ENCODE measurements at places on chromosomes 5 and 9.

DNA sequence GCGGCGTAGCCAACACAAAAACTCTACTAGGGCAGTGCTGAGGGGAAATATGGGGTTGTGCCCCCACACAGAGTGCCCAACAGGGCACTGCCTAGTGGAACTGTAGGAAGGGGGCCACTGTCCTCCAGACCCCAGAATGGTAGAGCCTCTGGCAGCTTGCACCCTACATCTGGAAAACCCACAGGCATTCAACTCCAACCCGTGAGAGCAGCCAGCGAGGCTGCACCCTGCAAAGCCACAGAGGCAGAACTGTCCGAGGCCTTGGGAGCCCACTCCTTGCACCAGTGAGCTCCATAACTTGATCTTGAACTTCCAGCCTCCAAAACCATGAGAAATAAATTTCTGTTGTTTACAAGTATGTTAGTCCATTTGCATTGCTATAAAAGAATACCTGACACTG is 27.7 kb downstream of the GRAMD2B start:
- DNase-seq: no peak

GRCh38 chr5:143979044-143979690 is 167.2 kb downstream of the HMHB1 start:
- no peak for DNase-seq

- DNase-seq: no peak
These were observed 919.8 kb upstream of the EDIL3 start for GRCh38 chr5:85304524-85304923.

DNA sequence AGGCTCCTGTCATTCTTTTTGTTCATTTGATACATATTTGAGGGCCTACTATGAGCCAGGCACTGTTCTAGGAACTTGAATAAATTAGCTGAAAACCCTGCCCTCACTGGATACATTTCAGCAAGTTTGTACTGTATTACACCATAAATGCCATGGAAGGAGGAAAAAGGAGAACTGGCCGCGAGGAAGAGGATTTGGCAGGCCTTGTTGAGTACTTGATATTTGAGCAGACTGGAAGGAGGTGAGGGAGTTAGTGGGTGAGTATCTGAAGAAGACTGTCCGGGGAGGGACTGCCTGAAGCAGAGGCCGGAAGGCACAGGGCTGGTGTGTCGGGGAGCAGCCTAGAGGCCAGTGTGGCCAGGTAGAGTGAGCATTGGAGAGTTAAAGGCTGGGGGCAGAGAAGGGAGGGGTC is 4.5 kb downstream of the SNX30 start:
- no peak for DNase-seq

GRCh38 chr5:126694403-126694802 is 82.5 kb upstream of the LMNB1 start:
- no peak for DNase-seq

DNA sequence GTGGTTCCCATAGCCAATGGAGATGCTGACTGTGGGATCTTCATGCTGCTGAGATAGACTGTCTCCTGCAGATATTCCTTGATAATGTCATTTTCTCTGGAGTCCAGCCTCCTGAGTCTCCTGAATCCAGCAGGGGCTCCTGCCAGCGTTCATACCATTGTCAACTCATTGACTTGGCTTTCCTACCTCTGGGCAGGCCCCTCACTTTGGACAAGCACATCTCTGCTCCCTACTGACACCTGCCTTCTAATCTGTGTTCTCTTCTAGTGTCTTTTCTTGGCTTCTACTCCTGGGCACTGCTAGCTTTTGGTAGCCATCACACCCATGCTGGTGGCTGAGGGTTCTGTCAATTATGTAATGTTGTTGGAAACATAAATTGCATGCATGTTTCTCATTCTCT is 138.0 kb downstream of the ADCY2 start:
- no peak for DNase-seq

DNA sequence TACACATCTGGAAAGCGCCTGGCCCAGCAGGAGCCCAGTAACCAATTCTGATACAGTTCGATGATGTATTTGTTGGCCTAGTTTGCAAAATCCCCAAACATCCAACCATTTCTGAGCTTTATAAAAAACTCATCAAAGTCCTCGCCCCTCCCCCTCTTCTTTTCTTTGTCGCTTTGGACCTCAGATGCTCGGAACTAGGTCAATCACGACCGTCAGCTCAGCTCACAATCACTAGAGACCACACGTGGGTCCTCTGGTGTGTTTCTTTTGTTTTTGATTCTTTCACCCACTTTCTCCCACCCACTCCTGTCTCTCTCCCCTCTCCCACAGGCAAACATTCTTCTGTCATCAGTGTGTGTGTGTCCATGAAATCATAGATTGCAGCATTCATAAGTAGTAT is 26.7 kb upstream of the ZBTB43 start:
- DNase-seq: no peak

- no peak for DNase-seq
These were observed 40.4 kb downstream of the ZDHHC21 start for GRCh38 chr9:14652729-14653377.

- no peak for DNase-seq
These were observed 11.5 kb downstream of the IGFBPL1 start for GRCh38 chr9:38412751-38413150.

DNA sequence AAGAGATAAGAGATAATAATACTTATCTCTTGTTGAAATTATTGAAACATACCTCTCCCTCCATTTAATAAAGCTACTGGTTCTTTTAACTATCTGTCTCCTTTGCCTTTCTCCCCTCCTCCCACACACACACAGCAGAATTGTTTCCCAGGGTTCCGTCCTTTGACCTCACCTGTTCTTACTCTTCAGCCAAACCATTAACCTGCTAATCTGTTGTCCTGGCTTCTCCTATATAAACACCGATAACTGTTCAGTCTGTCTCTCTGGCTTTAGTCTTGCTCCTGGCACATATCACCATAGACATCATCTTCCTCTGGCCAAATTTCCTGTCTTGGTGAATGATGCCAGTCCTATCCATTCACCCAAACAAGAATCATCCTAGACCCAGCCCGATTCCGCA is 7.7 kb downstream of the RHOBTB3 start:
- no peak for DNase-seq

DNA sequence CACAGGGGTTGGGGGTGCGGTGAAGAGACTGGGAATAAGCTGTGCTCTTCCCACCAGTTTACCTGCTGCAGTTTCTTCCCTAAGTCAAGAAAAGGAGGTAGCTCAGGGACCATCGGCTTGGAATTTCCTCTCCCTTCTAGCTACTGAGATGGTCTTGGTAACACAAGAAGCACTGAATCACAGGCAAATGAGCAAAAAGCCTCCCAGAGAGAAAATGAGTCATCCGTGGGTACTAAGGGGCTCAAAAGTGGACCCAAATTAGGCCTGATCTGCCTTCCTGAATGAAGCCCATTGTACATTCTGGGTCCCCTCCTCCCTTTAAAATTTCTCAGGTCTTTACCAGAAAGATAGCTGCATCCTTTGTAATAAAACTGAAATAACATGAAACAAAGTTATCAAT is 49.9 kb downstream of the PTPN3 start:
- no peak for DNase-seq

GRCh38 chr5:95958310-95959014 is 3.2 kb downstream of the ELL2 start:
- no peak for DNase-seq

GRCh38 chr9:68545033-68545705 is 4.5 kb upstream of the TMEM252 start:
- no peak for DNase-seq

DNA sequence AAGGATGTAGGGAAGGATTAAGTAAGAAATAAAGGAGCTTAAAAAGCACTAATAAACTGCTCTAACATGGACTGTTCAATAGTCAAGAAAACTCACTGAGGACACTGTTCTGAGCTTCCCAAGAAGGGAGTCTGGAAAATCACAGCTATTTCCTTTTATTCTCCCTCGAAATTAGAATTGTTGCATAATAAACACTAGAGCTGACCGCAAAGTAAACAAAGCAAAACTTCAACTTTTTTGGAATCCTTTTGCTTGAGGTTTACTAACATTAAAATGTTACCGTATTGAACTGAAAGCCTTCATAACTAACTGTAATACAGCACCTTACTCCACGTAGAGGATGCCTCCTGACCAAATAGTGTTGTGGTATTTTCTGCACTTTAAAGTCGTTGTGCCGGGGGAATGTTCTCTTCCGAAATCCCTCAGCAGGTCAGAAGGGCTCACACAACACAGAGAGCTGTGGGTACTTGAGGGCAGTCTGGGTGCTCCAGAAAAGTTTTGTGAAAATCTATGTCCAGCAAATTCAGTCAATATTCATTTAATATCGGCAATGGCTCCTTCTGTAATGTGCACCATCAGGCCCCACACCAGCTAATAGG is 59.2 kb downstream of the TTLL11 start:
- no peak for DNase-seq

GRCh38 chr5:138053554-138053953 is 20.7 kb upstream of the FAM13B start:
- DNase-seq: no peak

DNA sequence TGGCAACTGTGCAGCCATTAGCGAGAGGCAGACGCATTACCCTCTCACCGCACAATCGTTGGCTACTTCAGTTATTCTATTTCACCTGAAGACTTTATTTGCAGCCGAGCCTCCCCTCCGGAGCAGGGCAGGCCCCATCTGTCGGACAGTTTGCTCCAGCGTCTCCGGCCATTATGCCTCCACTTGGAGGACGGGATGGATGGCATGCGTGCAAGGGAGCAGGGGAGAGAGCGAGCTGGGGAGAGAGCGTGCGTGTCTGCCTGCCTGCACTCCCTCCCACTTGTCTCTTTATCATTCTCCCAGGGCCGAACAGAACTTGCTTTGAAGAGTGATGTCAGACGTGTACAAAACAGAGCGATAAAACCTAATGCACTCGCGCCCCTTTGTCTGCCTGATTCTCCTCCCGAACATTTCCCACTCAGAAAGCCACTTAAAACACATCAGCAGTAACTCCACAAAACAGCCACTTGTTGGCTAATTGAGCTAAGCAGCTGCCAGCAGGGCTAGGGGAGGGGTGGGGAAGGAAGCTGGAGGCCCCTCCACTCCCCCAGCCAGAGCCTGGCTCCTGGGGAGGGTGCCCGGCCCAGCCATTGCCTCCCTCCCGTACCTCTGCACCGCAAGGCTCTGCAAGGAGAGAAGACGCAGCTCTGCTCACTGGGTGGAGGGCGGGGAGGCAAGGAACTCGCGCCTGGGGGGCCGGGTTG is 43.4 kb upstream of the FUBP3 start:
- DNase-seq: no peak

DNA sequence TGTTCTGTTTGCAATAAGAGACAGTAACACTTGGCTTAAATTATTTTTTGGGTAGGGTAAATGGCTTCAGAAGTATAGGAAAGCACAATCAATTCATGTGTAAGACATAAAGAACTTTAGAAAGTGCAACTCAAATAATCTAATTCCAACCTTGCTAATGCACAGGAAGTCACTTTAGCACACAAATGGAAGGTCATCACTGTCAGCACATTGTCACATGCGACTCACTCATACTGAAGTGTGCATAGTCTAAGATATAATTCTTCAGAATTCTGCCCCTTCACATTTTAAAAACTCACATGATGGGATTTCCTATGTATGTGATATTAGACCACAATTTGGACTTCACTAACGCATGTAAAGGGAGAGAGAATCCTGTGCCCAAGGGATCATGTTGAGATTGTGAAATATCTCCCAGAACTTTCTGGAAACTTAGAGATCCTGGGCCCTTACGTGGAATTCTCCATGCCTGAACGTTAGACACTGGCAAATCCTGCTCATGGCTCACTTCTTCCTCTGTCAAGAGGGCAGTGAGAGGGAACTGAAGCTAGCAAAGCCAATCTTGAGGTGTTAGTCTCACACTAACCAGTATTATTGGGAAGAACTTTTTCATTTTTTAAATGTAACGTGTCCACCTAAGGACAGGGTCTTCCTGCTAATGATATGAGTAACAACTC is 403.2 kb upstream of the PTGER4 start:
- no peak for DNase-seq

- no peak for DNase-seq
These were observed 3.7 kb upstream of the CCL19 start for GRCh38 chr9:34694811-34695210.

DNA sequence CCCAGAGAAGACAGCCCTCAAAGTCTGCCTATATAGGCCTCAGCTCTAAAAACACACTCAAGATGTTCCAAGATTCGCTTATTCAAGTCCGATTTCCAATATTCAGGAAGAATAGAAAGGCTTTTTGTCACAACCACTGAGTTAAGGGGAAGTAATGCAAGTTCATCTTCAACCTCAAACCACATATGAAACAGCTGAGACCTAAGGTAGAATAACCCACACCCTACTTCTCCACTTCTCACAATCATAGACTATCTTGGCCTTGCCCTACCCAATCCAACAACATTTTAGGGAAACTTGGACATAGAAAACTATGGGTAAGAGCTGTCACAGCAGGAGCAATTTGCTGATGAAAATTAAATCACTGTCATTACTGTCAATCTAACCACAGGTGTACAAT is 152.0 kb upstream of the LRRTM2 start:
- no peak for DNase-seq

DNA sequence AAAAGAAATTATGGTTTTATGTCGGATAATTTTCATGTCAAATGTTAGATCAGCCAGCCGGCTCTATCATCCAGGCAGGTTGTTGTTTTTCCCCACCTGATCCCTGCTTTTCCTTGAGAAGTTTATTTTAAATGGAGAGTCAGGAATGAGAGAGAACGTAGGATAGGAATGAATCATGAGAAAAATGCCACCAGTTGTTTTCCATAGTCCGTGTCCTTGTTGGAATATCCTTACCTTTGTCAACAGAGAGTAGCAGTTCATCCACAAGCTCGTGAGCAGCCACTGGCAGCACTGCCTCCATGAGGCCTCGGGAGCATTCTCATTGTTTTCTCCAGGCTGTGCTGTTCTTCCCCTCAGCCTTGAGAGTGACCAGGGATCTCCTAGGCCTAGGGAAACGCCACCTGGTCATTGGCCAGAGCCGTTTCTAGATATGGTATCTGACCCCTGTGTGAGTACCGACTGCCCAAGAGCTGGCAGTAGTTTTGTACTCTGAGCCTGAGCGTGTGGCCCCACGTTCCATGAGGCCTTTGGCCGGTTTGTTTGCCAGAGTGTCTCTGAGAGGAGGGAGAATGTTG is 293.3 kb downstream of the FANCC start:
- DNase-seq: no peak

- no peak for DNase-seq
These were observed 16.3 kb upstream of the LAMC3 start for GRCh38 chr9:130992682-130993032.

- DNase-seq: no peak
These were observed 233.3 kb downstream of the ZNF608 start for GRCh38 chr5:124512952-124513632.

- no peak for DNase-seq
These were observed 31.1 kb downstream of the ZNF484 start for GRCh38 chr9:92846662-92847145.

GRCh38 chr9:113634596-113635515 is 171.3 kb downstream of the RGS3 start:
- no peak for DNase-seq

Data from T follicular helper cell (primary cell).